ENCODE measurements at places on chromosomes 2 and 18. TPM values are rescaled to one million over a fixed set of nuclear protein-coding genes. Genes with fewer than 3 reads are reported as not detected.

The MC2R gene
- not detected for total RNA-seq

The LIMS3 gene
- total RNA-seq, result 1.3 TPM

The OSBPL6 gene
- 1.9 TPM for total RNA-seq

GRCh38 chr2:215896921-215897320 is 116.4 kb downstream of the MREG start:
- DNase-seq, result no peak

DNA sequence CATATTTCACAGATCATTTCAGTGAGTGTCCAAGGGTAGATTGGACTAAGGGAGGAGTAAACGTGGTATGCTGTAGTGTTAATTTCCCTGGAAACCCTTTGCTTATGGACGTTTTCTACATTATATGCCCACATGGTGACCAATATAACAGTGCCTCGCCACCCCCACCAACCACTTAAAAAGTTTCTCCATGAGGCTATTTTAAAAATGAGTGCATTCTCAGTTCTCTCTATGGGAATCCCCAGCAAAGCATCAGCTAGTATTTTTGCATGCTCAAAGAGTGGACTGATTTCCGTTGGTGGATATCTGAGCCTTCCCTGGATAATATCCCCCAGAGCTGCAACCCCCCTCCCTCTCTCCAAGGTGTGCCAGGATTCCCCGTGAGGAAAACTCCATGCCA is 73.2 kb downstream of the TGFA start:
- DNase-seq, result no peak

DNA sequence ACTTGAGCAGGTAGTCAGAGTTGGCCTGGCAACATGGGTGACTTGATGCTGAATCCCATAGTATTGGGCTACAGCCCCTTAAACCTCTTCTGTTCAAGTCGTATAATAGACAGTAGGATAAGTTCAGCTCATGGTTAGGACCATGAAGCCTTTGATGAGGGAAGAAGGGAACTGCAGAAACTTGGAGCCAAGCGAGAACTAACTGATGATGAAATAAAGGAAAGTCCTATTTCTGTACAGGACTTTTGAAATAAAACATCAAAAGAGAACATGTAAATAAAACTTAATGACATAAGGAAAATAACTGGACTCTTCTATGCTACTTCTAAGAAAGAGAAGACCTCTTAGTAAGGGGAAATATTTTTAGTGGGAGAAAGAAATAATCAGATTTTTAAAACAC is 51.2 kb upstream of the UGP2 start:
- DNase-seq, result no peak

GRCh38 chr2:109335631-109336176 is 206.7 kb downstream of the SH3RF3 start:
- DNase-seq, result no peak

- DNase-seq, result no peak
Measured at GRCh38 chr2:240556553-240557100, 1.2 kb downstream of the ANKMY1 start.

DNA sequence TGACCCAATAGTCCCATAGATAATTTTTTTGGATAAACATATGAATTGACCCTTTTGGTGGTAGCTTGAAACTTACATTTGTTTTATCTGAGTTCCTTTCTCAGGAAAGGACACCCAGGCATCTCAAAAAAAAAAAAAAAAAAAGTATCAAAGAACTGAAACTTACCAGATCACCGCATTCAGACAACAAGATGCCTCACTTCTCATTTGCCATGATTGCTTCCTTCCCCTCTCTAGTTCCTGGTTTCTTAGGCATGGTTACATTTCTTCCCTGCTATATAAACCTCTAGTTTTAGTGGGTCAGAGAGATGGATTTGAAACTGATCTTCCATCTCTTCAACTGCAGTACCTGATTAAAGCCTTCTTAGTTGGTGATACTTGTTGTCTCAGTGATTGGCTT is 240.1 kb downstream of the ACKR3 start:
- DNase-seq, result no peak

- DNase-seq, result no peak
Measured at GRCh38 chr2:74006459-74006858, 21.7 kb downstream of the TET3 start.

DNA sequence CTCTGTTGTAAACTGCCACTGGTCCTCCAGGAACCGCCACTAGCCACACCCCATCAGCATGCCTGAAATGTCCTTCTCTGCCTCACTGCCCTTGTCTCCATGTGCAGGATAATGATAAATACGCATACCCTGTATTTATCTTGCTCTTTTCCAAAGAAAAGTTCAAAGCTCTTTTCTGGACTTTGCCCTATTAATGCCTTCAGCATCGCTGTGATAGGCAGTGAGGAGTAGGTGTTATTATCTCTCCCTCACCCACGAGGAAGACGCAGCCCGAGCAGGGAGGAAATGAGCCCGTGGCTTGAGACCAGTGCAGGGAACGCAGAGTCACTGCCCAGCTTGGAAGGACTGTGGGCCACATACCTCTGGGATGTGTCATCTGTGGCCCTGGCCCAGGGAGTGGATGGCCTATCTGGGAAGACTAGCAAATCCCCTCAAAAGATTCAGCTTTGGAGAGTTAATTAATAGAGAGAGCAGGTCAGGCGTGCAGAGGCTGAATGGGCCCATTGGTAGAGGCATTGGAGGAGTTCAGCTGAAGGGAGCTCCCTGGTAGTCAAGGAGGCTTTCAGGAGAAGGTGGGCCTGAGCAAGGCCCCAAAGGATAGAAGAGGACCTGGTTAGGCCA is 39.5 kb upstream of the MCFD2 start:
- peak; percentile 28 for DNase-seq

- DNase-seq, result no peak
Measured at GRCh38 chr2:69131983-69132675, 119.2 kb downstream of the ANTXR1 start.
